ENCODE measurements at places on chromosomes 7 and 10.

DNA sequence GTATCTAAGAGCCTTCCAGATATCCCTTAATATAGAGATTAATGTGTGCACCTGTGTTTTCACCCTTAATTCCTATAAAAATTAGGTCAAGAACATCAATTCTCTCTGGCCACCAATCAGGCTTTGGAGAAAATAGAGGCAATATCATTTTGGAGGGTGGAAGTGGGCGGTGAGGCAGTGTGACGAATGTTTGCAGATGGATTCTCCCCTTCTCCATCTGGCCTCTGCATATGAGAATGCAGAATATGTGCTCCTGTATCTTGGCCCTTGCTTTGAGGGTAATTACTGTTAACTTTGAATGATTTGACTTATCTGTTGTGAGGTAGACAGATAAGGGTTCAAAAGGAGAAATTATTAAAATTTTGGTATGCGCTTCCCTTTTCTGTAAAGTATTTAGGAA lies 304.0 kb upstream of the NPSR1 start:
- DNase-seq, result no peak

DNA sequence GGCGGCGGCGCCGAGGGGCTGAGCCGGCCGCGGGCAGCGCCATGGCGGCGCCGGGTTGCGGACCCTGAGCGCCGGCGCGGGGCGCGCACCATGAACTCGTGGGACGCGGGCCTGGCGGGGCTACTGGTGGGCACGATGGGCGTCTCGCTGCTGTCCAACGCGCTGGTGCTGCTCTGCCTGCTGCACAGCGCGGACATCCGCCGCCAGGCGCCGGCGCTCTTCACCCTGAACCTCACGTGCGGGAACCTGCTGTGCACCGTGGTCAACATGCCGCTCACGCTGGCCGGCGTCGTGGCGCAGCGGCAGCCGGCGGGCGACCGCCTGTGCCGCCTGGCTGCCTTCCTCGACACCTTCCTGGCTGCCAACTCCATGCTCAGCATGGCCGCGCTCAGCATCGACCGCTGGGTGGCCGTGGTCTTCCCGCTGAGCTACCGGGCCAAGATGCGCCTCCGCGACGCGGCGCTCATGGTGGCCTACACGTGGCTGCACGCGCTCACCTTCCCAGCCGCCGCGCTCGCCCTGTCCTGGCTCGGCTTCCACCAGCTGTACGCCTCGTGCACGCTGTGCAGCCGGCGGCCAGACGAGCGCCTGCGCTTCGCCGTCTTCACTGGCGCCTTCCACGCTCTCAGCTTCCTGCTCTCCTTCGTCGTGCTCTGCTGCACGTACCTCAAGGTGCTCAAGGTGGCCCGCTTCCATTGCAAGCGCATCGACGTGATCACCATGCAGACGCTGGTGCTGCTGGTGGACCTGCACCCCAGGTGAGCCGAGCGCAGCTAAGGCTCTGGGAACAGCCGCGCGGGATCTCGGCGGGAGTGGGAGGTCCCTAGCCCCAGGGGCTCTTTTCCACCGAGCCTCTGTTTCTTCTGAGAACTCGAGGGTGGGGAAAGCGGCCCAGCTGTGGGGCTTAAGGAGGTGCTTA lies at the start of gene GPR26:
TSS of gene GPR26 (plus strand) at position 38 of the 919 bp plus-strand sequence. CDS start at position 91, 53 bp downstream.
- no peak for DNase-seq

GRCh38 chr10:74949034-74949832 lies 122.8 kb downstream of the KAT6B start:
- no peak for DNase-seq

- DNase-seq, result no peak
Measured at GRCh38 chr10:17134737-17135260, 5.2 kb upstream of the CUBN start.

- DNase-seq, result no peak
Measured at GRCh38 chr7:55486991-55487390, 85.3 kb downstream of the VOPP1 start.

DNA sequence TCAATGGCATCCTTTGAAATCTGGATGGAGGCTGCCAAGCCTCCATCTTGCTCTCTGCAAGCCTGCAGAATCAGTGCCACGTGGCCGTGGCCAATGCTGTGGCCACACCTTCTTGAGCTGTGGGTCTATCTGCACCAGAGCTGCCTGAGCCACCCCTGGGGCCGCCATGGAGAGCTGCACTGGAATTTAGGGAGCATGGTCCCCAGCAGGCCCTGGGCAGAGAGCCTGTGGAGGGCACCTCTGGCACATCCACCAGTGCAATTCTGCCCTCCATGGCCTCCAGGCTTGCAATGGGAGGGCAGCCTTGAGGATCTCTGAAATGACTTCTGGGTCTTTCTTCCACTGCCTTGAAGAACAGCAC lies 55.6 kb upstream of the NKX6-2 start:
- no peak for DNase-seq

- DNase-seq, result no peak
Measured at GRCh38 chr7:3246127-3246526, 54.9 kb upstream of the SDK1 start.

DNA sequence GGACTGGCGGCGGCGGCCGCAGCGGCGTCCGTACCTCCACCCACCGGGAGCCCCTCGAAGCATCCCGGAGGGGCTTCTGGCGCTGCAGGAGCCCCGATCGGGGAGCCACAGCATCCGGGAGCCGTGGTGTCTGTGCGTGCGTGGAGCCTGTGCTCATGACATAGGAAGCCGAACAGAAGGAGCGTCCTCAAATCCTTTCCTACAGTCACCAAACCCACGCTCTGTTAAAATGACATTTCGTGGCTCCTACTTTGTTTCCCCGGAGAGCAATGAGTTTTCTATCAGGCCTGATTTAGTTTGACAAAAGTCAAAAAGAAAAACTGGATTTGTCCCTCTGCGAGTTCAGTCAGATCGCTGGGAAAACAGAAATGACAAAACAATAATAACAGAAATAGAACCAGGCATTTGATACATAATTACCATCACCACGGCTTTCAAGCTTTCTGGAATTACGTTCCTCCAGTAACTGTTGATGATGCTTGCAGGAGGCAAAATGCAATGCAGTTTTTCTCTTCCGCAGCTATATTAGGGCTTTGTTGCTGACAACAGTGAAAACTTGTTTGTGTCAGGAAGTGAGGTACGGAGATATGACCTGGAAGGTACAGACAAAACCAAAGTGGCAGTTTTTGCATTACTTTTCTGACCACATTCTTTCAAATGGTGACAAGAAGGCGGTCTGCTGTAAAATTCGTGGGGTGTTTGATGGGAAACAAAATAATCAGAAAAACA lies 219.3 kb upstream of the MKLN1 start:
- DNase-seq, result no peak

DNA sequence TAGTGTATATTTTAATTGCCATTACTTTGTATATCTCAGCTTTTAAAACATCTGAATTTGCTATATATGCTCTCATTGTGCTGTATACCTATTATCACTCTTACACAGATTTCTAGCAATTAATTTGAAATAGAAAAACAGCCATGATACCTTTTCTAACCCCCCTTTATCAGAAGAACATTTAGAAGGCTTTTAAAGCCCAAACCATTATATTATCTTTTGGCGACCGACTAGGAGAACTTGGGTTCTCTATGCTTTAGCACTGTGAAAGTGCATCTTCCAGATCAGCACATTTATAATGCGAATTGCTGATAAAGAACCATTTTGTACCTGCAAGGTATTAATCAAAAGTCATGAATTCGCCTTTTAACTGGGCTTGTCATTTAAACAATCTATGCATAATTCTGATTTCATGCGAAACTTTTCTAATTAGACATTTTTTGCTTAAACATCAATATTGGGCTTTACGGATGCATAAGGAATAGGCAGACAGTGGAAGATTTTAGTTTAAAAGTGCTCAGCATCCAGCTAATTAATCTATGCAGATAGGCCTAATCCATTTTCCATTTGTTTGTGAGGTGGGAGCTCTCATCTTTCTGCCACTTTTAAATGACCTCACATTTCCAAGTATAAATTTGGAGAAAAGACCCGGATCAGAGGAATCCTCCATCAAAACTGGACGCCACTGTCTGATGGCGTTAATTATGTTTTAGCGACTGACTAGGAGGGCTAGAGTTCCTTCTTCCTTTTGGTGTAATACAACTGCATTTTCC lies 1.2 kb upstream of the MLLT10 start:
- no peak for DNase-seq

DNA sequence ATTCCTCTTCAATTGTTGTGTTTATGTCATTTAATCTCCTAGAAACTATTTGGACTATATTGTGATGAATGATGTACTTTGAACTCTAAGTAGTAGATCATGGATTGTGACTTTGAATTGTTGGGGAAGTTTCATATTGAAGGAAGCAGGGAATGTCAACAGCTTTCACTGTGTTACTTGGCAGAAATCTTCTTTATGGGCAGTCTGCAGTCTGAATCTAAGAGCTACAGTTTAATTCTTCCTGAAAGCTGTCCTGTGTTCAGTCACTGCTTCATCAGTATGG lies 91.6 kb downstream of the PPP1R9A start:
- DNase-seq, result no peak

DNA sequence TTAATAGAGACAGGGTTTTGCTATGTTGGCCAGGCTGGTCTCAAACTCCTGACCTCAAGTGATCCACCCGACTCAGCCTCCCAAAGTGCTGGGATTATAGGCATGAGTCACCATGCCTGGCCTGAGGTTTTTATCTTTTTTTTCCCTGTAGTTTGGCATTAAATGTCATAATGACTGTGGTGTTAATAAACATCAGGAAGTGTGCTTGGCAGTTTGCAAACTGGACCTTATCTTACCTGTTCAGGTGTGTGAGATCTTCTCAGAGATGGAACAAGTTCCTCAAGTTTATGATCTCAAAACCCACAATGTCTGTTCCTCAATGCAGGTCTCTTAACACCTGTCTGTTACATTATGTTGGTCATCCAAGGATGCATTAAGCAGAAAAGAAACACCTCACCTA lies 80.0 kb downstream of the ARID5B start:
- DNase-seq, result no peak

GRCh38 chr10:88934900-88935672 lies 17.5 kb downstream of the ACTA2 start:
- peak; percentile 71 for DNase-seq
